ENCODE measurements at places on chromosomes 13 and 19. TPM values are rescaled to one million over a fixed set of nuclear protein-coding genes. Genes with fewer than 3 reads are reported as not detected.
A peak's percentile ranks its signal among the peaks of the same experiment; 100 is the strongest.

- peak; percentile 8 for DNase-seq
Observed at GRCh38 chr19:33683881-33684537, 62.3 kb downstream of the CHST8 start.

DNA sequence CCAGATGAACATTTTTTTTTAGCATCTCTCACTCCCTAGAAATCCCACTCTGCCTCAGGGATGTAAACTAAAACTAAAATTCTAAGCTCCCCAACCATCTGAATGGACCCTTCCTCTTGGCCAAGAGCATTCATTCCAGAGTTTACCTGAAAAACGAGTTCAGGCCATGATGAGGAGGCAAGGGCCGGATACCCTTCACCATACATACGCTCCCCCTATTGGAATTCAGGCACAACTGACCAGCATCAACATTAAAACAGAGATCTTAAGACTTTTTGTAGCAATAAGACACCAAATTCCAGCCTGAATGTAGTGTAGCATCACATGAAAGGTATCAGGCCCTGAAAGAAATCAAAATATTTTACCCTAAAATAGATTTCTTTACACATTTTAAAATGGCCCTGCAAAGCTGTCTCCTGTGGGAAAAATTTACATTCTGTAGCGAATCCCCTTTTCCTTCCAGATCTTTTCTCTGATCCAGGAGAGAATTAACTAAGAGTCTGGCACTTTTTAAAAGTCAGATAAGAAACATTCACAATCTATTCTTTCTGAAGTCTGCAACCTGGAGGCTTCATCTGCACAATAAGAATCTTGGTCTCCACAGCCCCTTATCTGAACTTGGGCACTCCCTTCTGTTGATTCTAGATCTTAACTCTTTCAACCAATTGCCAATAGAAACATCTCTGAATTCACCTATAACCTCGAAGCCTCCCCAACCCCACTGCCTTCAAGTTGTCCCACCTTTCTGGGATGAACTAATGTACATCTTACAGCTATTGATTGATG, 888.5 kb downstream of the UQCRFS1 start:
- DNase-seq: no peak

DNA sequence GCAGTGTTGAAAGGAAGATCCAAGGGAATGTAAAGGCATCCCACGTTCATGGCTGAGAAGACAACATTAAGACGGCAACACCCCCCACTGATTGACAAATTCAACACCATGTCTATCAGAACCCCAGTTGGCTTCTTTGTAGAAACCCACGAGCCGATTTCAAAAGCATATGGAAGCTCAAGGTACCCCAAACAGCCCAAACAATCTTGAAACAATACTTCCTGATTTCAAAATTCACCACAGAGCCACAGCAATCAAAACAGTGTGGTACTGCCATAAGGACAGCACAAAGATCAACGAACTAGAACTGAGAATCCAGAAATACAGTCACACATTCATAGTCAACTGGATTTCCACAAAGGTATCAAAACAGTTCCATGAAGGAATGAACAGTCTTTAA, 6.2 kb downstream of the MIER2 start:
- DNase-seq: no peak

The ZNF208 gene
- total RNA-seq: 0.09 TPM

DNA sequence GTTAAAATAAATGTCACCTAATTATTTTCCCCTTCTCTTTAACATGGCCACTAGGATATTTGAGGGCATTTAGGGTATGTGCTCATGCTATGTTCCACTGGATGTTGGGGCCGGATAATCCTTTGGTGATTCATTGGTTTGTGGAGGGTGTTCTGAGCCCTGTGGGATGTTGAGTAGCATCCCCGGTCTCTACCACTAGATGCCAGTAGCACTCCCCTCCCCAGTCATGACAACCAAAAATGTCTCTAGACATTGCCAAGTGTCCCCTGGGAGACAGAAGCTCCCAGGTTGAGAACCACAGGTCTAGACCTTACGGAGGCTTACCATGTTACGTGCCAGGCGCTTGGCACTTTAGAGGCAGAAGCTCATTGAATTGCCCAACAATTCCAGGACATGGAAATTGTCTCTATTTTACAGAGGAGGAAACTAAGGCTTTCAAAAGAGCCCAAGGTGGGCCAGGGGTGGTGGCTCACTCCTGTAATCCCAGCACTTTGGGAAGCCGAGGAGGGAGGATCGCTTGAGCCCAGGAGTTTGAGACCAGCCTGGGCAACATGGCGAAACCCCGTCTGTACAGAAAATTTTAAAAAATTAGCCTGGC, 14.1 kb downstream of the SHANK1 start:
- peak; percentile 66 for DNase-seq

The GIPC3 gene
- 0.33 TPM for total RNA-seq

DNA sequence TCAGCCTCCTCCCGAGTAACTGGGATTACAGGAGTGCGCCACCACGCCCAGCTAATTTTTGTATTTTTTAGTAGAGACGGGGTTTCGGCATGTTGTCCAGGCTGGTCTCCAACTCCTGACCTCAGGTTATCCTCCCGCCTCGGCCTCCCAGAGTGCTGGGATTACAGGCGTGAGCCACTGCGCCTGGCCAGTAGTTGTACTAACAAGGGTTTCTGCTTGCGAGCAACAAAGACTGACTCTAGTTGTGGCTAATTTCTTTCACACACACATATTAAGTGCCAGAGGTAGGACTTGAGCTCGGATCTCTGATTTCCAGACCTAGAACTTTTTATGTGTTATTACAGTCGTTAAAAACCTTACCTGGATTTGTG, 635 bp upstream of the PCCA start:
- no peak for DNase-seq

The RPL36 gene
- total RNA-seq: 87.7 TPM

The CYP4F2 gene
- total RNA-seq: not detected

- peak; percentile 93 for DNase-seq
Observed at GRCh38 chr19:45885556-45886426, at the start of gene IRF2BP1. IRF2BP1 (minus strand) TSS chr19:45886141; CDS start chr19:45885774, 367 bp downstream.

GRCh38 chr13:29480893-29481525, 114.5 kb downstream of the SLC7A1 start:
- no peak for DNase-seq

The SIGLEC7 gene
- total RNA-seq: 0.41 TPM
